ENCODE measurements at places on chromosomes 2 and 18.

DNA sequence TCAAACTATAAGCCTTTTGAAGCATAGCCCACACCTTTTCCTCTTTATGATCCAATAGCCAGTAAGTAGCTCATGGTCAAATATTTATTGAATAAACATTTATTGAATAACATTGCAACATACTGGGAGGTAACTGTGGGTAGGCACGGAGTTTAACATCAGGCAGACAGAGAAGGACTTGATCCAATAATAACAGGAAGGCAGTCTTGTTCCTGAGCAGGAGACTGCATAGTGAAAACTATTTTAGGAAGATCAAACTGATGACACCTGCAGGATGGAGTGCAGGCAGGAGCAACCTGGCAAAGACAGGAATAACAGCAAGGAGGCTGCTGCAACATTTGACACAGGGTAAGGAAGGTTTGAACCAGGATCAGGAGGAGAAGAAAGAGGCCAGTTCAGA, 3.1 kb upstream of the DCTN1 start:
- peak; percentile 59 for DNase-seq

DNA sequence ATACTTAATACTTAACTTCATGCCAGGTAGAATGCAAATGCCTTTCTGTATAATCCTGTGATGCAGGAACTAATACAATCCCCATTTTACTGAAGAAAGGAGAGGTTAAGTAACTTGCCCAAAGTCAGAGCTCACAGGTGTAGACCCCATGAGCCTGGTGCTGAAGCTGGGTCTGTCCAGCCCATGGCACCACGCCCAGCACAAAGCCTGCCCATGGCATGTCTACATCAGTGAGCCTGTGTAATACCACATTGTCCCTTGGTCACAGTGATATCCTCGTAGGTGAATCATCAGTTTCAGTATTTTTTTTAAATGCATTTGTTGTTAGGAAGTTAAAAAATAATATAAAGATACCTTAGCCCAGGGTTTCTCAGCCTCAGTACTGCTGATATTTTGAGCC, 69.9 kb upstream of the MCFD2 start:
- peak; percentile 11 for DNase-seq

- DNase-seq: peak; percentile 60
Measured at GRCh38 chr2:85551698-85552678, 9.3 kb downstream of the GGCX start.

GRCh38 chr18:56490942-56491341, 147.4 kb downstream of the TXNL1 start:
- no peak for DNase-seq

- no peak for DNase-seq
Measured at GRCh38 chr18:56532176-56532840, 106.1 kb downstream of the TXNL1 start.

Data from HCEC 1CT (cell line).